Stimulated activated CD8-positive, alpha-beta memory T cell treated with anti-CD3 and anti-CD28 coated beads, Interleukin-4, amount 100 ng/mL, for 4 hours (primary cell): ENCODE measurements at places on chromosomes 3 and 15.

- DNase-seq = no peak
These were observed 48.7 kb downstream of the FOXB1 start for GRCh38 chr15:60052796-60053195.

DNA sequence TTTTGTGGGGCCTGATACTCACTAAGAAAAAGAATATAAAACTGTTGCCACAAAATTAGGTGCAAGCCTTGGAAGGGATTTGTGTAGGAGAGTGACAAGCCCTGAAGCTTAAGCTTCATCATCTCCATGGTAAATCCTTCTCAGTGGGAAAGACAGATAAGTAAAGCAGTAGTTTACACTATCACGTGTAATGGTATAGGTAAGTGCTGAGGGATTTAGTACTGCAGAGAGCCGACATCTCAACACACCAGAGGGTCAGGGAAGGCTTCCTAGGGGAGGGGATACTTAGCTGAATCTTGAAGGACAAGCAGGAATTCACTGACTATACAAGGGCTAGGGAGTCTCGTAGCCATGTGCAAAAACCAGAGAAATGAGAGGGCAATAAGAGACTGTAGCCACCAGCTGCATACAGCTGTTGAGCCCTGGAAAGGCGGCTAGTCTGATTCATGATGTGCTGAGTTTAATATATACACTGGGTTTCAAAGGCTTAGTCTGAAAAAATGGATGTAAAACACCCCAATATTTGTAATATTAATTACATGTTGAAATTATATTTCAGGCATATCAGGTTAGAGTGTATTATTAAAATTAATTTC is 11.1 kb downstream of the SLC24A1 start:
- DNase-seq = no peak

- no peak for DNase-seq
These were observed 80.4 kb downstream of the MYO5A start for GRCh38 chr15:52448011-52448890.

DNA sequence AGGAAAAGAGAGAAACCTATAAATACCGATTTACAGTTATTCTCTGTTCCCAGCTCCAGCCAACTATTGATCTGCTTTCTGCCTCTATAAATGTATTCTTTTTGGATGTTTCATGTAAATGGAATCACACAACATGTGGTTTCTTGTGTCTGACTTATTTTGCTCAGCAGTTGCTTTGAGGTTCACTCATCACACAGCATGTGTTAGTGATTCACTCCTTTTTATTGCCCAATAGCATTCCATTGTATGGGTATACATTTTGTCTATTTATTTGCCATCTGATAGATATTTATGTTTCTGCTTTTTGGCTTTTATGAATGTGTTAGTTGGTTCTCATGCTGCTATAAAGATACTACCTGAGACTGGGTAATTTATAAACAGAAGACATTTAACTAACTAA is 23.6 kb downstream of the CCR1 start:
- DNase-seq = no peak

GRCh38 chr3:6716420-6716819 is 144.5 kb upstream of the GRM7 start:
- DNase-seq = no peak

GRCh38 chr3:135084405-135084804 is 289.3 kb downstream of the EPHB1 start:
- DNase-seq = no peak

DNA sequence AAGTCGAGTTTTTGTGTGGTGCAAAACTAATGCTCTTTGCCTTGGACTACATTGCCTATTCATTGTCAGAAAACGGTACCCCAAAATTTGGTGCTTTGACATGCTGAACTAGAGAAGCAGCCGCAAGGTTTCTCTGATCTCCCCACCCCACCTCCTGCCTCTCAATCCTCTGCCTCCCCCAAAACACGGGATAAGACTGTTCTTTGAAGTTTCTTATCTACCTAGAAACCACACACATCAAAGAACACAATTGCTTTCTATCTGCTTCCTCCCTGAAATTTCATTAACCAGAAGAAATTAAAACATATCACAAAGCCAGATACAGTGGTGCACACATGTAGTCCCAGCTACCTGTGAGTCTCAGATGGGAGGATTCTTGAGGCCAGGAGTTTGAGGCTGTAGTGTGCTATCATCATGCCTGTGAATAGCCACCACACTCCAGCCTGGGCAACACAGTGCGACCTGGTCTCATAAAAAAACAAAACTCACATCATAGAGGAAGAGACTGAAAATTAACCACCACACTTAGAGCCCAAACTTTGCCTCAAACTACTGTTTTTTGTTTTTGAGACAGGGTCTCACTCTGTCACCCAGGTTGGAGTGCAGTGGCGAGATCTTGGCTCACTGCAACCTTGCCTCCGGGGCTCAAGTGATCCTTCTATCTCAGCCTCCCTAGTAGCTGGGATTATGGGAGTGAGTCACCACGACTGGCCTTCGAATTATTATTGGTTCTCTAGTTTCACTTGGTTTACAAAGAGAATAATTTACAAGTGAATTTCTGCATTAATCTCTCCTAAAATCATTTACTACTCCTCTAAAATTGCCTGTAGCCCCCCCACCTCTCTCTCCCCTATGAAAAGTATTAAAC is 2.7 kb upstream of the PCNP start:
- no peak for DNase-seq

DNA sequence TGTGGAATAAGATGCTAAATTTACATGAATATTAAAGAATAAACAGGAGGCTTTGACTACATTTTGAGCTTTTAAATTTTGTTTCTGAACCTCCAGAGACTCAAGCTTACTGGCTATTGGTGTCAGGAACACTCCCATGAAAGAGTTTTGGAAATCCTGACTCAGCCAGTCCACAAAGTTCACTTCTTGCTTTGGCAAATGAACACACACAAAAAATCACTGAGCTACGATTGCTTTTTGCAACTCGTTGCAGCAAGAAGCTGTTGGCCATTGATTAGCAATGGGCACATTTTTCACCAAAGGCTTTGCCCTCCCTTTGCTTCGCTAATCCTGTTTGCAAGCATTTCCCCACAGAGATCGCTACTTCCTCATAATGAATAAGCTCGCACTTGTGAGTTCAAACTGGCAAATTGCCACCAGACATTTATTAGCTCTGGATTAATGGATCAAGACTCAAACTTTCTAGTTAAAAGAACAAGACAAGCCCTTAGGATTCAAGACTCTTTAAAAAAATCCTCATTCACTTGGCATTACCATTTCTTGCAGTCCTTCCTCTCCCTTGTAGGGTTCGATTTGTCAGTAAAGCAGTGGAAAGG is 343.2 kb upstream of the ONECUT1 start:
- DNase-seq = no peak

DNA sequence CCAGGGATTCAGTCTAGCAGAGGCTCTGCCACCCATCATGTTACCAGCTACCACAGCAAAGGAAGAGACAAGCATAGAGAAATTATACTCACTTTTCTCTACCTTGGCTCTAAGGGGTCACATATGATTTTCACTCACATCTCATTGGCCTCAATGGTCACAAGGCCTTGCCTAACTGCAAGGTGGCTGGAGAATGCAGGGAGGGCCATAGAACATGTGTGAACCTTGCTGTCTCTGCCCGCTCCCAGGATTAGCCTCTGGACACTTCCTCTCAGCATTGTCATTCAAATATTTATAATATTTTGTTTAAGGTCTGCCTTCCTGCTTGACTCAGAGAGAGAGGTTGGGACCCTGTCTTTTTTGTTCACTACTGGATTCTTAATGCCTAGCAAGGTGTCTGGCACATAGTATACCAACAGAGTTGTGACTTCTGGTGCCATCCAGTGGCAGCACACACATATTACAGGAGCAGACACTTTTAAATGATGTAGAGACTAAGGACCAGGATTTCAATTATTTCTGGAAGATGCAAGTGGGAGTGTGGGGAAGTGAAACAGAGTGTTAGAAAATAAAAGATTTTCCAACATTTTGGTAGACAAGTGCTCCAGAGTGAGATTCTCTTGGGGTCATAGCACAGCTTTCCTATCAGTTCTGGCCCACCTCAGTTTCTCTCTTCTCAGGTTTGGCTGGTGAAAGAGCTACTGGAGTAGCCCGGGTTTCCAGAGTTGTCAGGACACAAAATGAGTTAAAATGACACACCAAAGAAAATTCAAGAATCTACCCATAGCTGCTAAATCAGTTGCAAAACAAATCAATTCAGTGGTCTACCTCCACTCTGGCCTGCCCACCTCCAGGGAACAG is 119.0 kb upstream of the RASGRP1 start:
- peak; percentile 49 for DNase-seq

DNA sequence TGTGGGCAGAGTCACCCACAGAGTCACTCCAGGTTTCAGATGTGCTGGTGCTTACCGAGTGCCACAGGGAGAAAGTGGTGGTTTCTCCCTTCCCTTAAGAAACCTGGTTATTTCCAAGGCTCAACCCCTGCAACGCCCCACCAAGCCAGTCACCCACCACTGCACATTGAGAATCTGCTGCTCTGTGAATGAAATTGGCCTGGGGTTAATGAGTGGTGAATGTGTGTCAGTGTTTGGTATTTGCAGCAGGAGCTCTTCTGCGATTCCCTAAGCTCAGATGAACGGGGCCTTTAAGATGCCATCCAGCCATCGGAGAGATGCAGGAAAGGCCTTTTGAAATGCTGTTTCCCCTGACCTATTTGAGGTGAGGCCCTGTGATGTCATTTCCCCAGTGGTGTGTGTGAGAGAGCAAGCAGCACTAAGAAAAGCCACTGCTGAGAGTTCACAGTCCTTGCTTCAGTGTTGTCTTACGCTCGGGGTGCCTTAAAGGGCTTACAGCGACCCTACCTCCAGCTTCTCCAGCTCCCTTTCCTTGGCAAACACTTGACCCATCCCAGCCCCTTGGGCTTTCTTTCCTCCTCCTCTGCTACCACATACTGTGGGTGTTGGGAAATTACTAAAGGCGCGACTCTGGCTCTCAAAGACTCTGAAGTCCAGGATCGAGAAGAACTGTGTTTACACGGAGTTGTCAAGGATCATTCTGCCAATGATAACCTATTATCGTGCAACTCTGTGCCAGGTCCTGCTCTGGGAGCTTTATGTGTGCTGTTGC is 68.9 kb downstream of the SMAD3 start:
- peak; percentile 25 for DNase-seq

DNA sequence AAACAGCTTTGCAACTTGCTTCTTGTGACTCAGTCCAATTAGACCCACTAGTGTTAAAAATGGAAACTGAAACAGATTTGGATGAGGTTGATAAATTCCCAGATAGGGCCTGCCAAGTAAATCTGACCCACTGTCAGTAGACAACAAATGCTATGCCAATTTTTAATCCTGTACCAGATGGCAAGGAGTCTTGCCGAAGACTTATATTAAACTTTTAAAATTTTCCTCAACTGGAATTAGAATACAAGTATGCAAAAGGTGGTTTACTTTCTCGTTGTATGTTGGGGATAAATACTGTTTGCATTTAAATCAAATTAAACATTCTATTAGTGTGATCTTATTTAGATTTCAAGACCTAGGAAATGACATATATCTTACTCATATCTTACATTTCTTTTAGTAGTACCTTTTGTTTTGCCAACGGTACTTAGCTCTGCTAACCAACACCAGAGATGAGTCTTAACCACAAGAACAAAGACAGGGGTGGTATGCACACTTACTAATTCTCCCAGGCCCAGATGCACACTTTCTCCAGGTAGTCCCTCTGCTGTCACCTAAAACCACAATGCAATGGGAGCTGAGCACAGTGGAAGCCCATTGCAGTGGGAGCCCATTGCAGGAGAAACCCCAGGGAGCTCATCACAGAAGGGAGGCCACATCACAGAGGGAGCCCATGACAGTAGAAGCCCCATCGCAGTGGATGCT is 77.8 kb downstream of the WWTR1 start:
- DNase-seq = no peak

GRCh38 chr3:177932750-177933660 is 603.2 kb upstream of the KCNMB2 start:
- DNase-seq = no peak
